ENCODE measurements at places on chromosomes 16 and 17. TPM values are rescaled to one million over a fixed set of nuclear protein-coding genes. Genes with fewer than 3 reads are reported as not detected.
A peak's percentile ranks its signal among the peaks of the same experiment; 100 is the strongest.

GRCh38 chr16:61892531-61892930, 143.7 kb downstream of the CDH8 start:
- no peaks in the 10 kb centered on the region for H3K36me3 ChIP-seq
- no peak overlapping the region for H3K27ac ChIP-seq
- H3K4me1 ChIP-seq: no peaks in the 10 kb centered on the region

DNA sequence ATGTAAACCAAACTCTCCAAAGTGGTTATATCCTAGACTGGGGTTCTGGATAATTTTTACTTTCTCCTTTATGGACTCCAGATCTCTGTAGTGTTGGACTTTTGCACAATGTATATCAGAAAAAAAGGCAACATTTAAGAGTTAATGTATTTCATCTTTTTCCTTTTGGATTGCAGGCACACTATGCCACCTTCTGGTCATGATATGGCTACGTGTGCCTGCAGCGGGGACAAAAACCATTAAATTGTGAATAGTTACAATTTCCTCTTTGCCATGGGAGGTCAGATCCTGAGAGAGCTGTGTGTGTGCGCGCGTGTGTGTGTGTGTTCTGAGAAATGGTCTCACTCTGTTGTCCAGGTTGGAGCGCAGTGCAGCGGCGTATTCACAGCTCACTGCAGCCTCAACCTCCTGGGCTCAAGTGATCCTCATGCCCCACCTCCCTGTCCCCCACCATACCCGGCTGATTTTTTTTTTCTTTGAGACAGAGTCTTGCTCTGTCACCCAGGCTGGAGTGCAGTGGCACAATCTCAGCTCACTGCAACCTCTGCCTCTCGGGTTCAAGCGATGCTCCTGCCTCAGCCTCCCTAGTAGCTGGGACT, 4.3 kb upstream of the SGF29 start:
- DNase-seq: peak; percentile 25
- H3K4me3 ChIP-seq: no peak overlapping the region
- no peaks in the 10 kb centered on the region for H3K27me3 ChIP-seq
- no peak overlapping the region for H3K27ac ChIP-seq

- no peak overlapping the region for H3K27ac ChIP-seq
- DNase-seq: no peak
- no peaks in the 10 kb centered on the region for H3K4me1 ChIP-seq
Observed at GRCh38 chr16:48970216-48970615, 311.4 kb downstream of the CBLN1 start.

DNA sequence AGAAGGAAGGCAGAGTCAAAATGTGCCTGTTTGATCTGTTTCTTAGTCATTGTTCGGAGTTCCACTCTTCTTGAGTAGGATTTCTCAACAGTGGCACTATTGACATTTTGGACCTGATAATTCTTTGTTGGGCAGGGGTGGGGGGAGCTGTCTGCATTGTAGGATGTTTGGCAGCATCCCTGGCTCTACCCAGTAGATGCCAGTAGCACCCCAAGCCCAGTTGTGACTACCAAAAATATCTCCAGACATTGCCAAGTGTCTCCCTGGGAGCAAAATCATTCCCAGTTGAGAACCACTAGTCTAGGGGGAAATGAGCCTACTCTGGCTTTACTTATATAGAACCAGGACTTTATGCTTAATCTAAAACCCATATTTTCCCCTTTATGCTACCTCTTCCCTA, 1.1 kb upstream of the GFOD2 start:
- no peak for DNase-seq
- peak overlapping the region; percentile 96 for H3K4me3 ChIP-seq
- H3K27me3 ChIP-seq: no peaks in the 10 kb centered on the region
- H3K4me1 ChIP-seq: peaks cover 36% of the 10 kb centered on the region

DNA sequence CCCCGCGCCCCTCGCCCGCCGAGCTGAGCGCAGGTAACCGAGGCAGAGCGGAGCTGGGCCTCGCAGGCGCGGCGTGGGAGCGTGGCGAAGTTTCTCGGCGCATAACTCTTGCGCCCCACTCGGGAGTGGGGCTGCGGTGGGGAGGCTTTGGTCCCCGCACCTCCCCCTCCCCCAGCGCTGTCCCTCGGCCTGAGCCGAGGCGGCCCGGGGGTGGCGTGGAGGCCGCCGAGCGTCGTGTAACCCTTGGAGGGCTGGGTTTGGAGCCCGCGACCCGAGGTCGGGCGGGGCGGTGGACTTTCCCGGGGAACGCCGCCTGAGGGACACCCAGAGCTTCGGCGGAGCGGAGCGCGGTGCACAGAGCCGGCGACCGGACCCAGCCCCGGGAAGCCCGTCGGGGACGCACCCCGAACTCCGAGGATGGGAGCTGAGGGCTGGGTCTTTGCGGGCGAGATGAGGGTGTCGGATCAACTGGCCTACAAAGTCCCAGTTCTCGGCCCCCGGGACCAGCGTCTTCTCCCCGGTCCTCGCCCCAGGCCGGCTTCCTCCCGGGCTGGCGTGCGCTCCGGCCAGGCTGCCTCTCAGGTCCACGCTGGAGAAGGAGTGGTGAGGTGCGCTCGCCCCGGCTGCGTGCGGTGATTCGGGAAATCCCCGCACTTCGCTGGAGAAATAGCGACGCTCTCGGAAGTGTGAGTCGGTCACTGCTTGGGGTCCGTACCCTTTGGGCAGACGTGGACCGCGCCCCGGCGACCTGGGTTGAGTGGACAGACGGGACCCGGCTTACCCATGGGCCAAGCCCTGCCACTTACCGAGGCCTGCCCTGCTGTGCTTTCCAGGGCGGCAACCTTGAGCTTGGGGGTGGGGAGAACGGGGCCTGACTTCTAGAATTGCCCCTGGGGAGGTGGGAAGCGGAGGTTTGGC, 168.4 kb downstream of the RAB11FIP4 start:
- DNase-seq: no peak
- H3K4me3 ChIP-seq: peak overlapping the region; percentile 63
- no peaks in the 10 kb centered on the region for H3K36me3 ChIP-seq
- H3K27me3 ChIP-seq: no peaks in the 10 kb centered on the region

DNA sequence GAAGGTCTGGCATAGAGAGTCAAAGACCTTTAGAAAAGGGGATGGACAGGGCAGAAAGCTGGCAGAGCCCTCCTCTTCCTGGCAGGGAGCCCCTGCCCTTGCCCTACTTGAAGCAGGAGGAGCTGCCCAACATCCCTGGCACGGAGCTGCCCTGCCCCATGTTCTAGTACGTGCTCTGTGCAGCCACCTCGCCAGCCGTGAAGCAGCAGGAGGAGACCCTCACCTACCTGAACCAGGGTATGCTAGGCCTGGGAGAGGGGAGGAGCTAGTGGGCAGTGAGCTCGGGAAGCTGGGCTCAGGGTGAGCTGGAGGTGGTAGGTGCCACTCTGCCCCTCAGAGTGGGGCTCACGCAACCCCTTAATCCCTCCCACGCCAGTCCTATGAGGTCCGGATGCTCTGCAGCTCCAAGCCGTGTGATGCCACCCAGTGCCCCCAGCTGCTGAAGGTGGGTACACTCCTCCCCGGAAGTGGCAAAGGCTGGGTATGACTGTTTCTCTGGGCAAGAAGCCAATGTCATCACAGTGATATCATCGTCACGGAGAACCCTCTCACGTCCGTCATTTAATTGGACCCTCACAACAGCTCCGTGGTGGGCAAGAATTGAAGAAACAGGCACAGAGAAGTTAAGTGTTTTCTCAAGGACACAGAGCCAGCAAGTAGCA, 12.7 kb upstream of the STAC2 start:
- H3K27ac ChIP-seq: peak overlapping the region; percentile 24
- no peaks in the 10 kb centered on the region for H3K36me3 ChIP-seq
- no peaks in the 10 kb centered on the region for H3K27me3 ChIP-seq
- no peak overlapping the region for H3K4me3 ChIP-seq

GRCh38 chr16:23907903-23908302, 72.1 kb downstream of the PRKCB start:
- peaks cover 36% of the 10 kb centered on the region for H3K4me1 ChIP-seq
- H3K27ac ChIP-seq: no peak overlapping the region
- H3K4me3 ChIP-seq: no peak overlapping the region

Gene IGSF6
- total RNA-seq: not detected

Gene KRT9
- total RNA-seq: not detected

Gene ZDHHC7
- total RNA-seq: 16.6 TPM

Measured in activated naive CD4-positive, alpha-beta T cell treated with anti-CD3 and anti-CD28 coated beads for 36 hours (primary cell).